ENCODE measurements at places on chromosomes 1 and 21.

DNA sequence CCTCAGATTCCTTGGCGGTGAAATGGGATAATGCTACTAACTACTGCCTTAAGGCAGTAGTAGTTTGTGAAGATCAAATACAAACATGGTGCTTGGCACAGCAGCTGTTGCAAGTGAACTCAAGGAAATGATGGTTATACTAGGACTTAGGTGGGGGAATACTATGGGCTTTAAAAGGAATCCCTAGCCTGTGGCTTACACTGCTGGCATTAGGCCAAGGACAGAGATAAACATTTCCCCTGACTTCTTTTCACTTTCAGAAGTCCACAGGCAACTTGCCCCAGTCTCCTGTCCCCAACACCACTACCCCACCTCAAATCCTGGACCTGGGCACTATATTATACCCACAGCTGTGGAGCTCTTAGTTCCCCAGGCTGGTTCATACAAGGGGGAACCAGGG lies 13.1 kb upstream of the VAMP4 start:
- no peak for DNase-seq

- DNase-seq, result no peak
Observed at GRCh38 chr1:2466958-2467554, 9.0 kb upstream of the PLCH2 start.

GRCh38 chr21:41916888-41917433 lies 36.9 kb downstream of the C2CD2 start:
- no peak for DNase-seq

GRCh38 chr1:20469406-20470076 lies 16.5 kb downstream of the CAMK2N1 start:
- no peak for DNase-seq

- DNase-seq, result no peak
Observed at GRCh38 chr1:109664671-109665070, 3.2 kb upstream of the GSTM2 start.

- no peak for DNase-seq
Observed at GRCh38 chr21:18989953-18990495, 586.4 kb upstream of the TMPRSS15 start.

DNA sequence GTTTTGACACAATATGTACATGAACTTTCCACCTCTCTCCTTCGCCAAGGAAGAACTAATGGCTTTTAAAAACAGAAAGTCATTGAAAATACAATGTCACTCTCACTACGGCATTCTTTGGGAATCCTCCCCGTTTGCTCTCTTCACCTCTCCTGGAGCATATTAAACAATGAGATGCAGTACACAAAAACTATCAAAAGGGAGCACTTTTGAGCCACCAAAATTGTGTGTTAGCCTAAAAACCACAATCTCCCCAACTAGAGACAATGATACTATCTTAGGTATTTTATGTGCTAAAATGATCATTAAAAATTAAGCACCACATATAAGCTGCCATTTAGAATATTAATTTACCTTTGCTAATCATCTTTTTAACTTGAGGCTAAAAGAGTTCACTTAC lies 425.5 kb downstream of the KCTD3 start:
- DNase-seq, result no peak

- no peak for DNase-seq
Observed at GRCh38 chr1:1299686-1300351, 7.9 kb downstream of the ACAP3 start.

- DNase-seq, result no peak
Observed at GRCh38 chr1:8989821-8990220, 36.4 kb downstream of the SLC2A7 start.

- no peak for DNase-seq
Observed at GRCh38 chr1:99358770-99359169, 94.5 kb downstream of the PLPPR4 start.

DNA sequence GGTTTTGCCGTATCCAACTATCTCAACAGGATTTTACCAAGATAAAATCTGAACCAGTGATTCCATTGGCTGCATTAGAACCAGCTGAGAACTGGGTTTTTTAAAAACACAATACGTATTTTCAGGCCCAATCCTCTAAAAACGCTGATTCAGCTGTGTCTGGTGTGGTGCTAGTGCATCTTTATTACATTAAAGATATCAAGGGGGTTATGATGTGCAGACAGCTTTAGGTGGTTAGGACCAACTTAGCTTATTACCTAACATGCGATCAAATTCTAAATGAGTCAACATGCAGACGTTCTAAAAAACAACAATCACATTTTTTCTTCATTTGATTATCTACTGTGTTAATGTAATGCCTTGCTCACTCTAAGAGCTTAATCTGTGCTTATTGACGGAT lies 32.0 kb upstream of the EXO1 start:
- DNase-seq, result no peak

GRCh38 chr1:41810446-41810845 lies 108.3 kb downstream of the HIVEP3 start:
- DNase-seq, result no peak

DNA sequence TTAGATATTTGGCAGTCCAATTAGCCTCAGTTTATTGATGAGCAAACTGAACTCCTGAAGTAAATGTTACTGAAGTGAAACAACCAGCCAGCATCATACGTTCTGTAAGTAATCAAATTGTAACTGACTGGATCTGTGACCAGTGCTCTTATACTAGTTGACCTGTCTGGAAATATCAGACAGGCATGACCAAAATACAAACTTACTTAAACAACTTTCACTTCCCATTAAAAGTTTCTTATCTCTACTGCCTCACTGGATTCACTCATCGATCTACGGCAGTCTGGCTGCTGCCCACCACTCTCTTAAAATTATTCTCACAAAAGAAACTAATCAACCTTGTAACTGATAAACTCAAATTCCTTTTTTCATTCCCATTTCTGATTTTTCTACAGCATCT lies 56.4 kb downstream of the WDR3 start:
- DNase-seq, result no peak

DNA sequence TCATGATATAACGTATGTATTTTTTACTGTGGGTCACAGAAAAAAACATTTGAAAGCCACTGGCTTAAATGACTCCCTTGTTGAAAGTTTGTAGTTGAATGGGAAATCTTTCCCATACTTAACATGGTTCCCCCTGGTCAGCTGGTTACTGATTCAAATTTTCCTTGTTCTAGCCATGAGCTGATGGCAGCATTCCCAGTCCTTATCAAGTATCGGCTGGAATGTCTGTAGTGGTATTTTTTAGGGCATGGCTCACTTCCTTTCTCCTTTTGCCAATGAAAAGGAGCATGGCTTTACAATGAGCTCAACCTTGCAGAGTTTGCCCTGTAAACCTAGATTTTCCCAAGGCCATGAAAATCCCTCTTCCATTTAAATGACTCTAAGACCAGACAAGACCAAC lies 55.7 kb downstream of the GIPC2 start:
- DNase-seq, result no peak

- no peak for DNase-seq
Observed at GRCh38 chr1:16133007-16133961, 22.6 kb downstream of the EPHA2 start.

DNA sequence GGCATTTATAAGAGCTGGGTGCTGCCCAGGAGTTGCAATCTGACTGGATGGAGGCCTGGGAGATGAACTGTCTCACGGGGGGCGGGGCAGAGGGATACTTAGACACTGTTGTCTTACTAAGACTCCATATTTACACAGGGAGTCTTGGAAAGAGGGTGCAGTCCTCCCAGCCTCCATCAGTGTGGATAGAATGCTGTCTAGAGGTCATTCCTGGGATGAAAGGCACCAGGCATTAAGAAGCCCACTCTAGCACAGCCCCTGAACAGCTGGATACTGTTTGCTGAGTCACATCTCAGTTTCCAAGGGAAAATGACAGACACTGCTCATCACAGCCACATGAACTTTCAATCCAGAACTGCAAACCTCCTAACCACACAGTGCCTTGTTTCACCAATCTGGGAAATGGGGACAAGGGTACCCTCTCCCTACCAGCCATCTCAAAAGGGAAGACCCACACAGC lies 43.3 kb downstream of the SSBP3 start:
- DNase-seq, result no peak

- DNase-seq, result no peak
Observed at GRCh38 chr1:111998332-111998731, 8.9 kb upstream of the KCND3 start.

DNA sequence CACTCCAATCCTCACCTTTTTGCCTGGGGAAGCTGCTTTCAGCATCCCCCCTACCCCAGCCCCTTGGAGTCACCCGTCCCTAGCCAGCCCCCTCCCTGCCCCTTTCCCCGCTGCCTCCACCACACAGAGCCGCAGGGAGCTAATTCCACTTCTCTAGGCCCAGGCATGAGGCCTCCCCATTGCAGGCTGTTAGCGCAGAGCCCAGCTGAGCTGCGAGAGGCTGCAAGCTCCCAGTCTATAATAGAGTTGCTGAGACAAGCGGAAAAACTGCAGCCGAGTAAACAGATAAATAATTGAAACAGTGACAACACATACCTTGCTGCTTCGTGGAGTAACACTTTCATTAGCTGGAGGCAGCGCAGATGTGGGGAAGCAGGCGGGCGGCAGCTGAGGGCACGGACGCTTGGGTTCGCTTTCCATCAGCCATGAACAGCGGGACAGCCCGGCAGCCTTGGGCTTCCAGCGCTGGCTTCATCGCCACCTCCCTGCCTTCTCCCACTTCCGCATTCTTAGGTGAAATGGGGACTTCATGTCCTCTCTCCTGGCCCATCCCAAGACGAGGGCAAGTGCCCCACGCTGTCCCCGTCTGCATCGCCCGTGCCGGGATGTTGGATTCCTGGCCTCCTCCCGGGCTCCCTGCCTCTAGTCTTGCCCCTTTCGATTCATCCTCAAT lies 183.3 kb downstream of the IGSF21 start:
- no peak for DNase-seq

DNA sequence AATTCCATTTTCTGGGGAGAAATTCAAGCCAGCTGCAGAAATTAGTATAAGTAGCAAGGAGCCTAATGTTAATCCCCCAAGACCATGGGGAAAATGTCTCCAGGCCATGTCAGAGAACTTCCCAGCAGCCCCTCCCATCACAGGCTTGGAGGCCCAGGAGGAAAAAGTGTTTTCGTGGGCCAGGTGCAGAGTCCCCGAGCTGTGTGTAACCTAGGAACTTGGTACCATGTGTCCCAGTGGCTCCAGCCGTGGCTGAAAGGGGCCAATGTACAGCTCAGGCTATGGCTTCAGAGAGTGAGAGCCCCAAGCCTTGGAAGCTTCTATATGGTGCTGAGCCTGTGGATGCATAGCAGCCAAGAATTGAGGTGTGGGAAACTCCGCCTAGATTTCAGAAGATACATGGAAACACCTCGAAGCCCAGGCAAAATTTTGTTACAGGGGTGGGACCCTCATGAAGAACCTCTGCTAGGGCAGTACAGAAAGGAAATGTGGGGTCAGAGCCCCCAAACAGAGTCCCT lies 286.3 kb downstream of the MATN1 start:
- no peak for DNase-seq

- no peak for DNase-seq
Observed at GRCh38 chr1:75952016-75952415, 19.8 kb upstream of the ASB17 start.

- no peak for DNase-seq
Observed at GRCh38 chr1:24544239-24544638, 11.6 kb upstream of the NCMAP start.

- DNase-seq, result no peak
Observed at GRCh38 chr1:7429290-7429689, 341.8 kb upstream of the VAMP3 start.

DNA sequence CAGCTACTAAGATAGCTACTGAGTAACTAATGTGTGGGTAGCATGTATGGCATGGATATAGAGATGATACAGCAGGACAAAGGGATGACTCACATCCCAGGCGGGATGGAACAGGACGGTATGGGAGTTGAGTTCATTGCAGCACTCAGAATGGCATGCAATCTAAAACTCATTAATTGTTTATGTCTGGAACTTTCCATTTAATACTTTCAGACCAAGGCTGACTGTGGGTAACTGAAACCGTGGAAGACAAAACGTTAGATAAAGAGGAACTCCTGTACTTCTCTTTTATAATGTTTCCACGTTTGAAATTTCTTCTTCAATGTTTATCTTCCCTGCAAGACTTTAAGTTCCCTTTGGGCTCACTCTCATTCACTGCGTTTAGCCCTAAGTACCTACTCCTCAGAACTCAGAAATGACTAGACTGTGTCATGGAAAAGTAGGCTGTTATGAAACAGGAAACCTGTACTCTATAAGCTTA lies 151.9 kb downstream of the MAGI3 start:
- DNase-seq, result no peak

DNA sequence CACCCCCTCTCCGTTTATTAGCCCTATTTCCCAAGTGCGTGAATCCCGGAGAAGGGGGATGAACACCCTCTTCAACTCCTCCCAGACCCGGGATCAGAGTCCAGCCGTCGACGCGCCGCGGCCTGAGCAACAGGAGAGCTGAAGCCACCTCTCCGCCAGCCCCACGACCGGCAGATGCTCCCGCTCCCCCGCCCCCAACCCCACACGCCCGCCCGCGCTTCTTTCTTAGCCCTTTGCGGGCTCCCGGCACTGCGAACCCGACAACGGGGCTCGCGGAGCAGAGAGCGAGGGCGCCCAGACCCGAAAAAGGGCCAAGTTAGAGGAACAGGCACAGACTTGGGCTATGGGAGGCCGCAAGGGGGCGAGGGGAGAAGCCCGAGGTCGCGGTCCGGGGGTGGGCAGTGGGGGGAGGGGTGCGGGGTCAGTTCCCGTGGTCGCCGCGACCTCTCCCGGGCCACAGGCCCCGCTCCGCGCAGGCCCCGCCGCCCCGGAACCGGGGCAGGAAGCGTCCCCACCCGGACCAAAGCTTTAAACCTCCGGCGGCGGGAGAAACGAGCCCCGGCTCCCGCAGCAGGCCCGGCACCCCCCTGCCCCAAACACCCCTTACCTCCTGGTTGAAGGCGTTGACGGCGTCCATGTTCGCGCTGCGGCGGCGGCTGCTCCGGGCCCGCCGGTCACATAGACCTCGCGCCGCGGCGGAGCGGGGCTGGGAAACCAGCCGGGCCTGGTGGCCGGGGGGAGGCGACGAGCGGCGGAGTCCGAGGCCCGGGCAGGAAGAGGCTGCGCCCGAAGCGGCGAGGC lies 662 bp downstream of the SCAF4 start:
- DNase-seq, result no peak

GRCh38 chr1:187411118-187411517 lies 582.4 kb downstream of the PLA2G4A start:
- no peak for DNase-seq

- DNase-seq, result no peak
Observed at GRCh38 chr21:35395728-35396127, 346.6 kb upstream of the RUNX1 start.

DNA sequence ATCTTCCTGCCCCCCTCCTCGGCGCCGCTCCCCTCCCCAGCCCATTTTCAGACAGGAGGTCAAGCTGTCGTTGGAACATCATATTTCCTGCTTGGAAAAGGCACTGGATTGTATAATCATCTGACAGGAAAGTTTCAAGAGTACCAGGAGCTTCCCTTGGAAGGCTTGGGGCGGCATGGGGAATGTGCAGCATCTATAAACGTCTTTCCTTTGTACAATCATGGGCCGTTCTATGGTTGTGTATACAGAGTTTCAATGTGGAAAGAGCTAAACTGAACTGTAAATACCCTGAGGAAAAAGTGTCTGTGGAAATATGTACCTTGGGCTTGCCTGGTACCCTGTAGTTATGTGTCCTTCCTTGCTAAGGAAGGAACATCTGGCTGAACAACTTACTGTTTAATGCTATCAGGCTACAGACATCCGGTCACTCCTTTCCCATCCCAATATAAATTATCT lies 368.1 kb upstream of the ADGRL2 start:
- no peak for DNase-seq
